ENCODE measurements at places on chromosomes 7 and 10.

DNA sequence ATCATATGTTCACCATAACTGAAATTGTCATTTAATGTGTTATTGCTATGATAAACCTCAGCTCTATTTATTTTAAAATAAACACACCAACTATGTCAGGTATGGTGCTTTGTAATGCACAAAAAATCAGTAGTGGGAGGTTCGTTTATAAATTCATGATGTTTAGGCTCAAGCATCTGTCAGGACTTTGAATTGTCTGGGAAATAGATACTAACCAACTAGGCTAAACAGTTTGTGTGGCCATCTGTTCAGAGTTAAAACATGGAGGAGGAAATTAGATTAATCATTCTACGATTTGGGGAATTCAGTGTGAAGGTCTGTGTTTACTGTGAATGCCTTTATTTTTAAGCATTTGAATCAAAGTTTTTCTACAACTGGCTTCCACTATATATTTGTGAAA is 212.6 kb upstream of the FZD8 start:
- H3K4me3 ChIP-seq = no peak overlapping the region
- no peak for DNase-seq
- no peaks in the 10 kb centered on the region for H3K36me3 ChIP-seq

DNA sequence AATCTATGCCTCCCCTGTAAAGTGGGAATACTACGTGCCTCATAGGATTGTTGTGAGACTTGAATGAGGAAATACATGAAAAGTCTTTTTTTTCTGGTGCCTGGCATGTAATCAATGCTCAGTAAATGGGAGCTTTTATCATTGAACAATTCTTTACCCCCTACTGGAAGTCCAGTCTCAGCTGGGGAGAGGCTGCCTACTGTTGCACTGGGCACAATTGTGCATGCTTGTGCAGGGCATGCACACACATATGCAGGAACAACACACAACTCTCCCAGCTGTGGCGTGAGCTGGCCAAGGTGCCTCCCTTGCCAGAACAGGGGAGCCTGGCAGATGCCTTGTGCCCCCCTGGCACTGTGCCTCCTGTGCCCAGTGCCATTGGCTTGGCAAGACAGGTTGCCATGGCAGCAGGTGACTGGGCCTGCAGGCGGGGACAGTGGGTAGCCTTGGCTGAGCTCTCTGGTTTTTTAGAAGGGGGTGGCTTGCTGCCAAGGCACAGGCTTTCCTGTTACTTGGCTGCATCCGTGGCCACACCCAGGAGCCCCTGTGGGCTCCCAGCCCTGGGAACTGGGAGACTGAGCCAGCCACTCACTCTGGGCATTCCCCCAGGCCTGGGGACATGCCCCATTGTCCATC is 16.1 kb upstream of the PALD1 start:
- H3K27me3 ChIP-seq = no peaks in the 10 kb centered on the region
- H3K27ac ChIP-seq = no peak overlapping the region
- H3K36me3 ChIP-seq = no peaks in the 10 kb centered on the region

DNA sequence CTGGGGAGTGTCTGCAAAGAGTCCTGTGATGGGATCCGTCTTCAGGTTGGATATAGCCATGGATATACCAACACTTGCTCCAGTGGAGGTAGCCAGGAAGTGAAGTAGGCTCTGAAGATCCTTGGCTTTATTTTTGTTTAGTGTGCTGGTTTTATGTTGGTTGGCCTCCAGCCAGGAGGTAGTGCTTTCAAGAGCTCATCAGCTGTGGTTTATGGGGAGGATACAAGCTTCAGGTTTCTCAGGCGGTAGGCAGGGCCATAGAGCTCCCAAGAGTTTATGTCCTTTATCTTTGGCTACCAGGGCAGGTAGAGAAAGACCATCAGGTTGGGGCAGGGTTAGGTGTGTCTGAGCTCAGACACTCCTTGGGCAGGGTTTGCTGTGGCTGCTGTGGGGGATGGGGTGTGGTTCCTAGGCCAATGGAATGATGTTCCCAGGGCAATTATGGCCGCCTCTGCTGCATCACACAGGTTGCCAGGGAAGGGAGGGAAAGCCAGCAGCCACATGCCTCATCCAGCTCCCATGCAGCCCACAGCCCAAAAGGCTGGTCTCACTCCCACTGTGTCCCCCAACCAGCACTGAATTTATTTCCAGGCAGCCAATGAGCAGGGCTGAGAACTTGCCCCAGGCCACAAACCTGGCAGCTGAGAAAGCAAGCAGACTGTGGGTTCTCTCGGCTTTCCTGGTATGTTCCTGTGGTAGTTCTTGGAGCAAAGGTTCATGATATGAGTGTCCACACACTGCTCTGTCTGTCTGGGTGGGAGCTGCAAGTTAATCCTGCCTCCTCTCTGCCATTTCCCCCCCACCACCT is 67.0 kb upstream of the PRLHR start:
- H3K27ac ChIP-seq = no peak overlapping the region
- H3K4me3 ChIP-seq = no peak overlapping the region
- no peaks in the 10 kb centered on the region for H3K4me1 ChIP-seq
- no peaks in the 10 kb centered on the region for H3K36me3 ChIP-seq

DNA sequence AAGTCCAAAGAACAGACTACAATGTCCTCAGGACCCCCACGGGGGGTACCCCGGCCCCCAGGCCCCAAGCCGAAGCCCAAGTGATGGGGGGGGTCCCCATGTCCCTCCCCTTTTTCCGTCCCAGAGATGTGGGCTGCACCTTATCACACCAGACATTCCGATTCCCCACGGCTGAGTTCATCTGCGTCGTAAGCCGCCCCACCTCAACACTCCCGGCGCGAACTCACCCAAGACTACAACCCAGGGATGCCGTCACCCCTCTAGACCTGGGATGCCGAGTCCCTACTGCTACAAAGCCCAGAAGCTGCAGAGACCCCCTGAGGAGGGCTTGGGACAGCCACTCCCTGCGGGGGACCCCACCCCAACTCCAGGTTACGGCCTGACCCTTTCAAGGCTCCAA is 14.5 kb downstream of the PDGFA start:
- no peak overlapping the region for H3K27ac ChIP-seq
- no peak overlapping the region for H3K4me3 ChIP-seq
- H3K4me1 ChIP-seq = no peaks in the 10 kb centered on the region
- DNase-seq = no peak
- H3K36me3 ChIP-seq = no peaks in the 10 kb centered on the region
- H3K27me3 ChIP-seq = no peaks in the 10 kb centered on the region

GRCh38 chr7:74362266-74362665 is 73.1 kb downstream of the CLIP2 start:
- peaks cover 20% of the 10 kb centered on the region for H3K36me3 ChIP-seq
- H3K27ac ChIP-seq = no peak overlapping the region
- no peaks in the 10 kb centered on the region for H3K4me1 ChIP-seq
- H3K27me3 ChIP-seq = no peaks in the 10 kb centered on the region
- H3K4me3 ChIP-seq = no peak overlapping the region

DNA sequence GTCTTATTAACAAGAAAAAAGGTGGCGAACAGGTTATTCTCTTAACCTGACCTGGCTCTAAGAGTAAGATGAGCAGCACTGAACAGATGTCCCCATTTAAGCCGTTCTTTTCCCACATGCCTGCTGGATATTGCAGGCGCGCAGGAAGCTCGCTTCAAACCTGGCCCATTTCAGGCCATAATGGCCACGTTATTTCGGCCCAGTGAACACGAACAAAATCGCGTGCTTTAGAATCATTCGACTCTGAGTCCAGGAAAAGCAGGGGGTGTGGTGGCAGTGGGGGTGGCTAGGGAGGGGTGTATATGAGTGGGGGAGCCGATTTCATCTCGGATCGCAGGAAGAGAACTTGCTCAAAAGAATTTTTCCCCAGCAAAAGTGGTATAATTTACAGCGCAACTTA is 6.6 kb upstream of the SP8 start:
- no peak overlapping the region for H3K4me3 ChIP-seq
- no peak for DNase-seq
- no peaks in the 10 kb centered on the region for H3K36me3 ChIP-seq
- H3K4me1 ChIP-seq = peaks cover 9% of the 10 kb centered on the region

Data from B cell (primary cell).